Neural progenitor cell (in vitro differentiated cells): ENCODE measurements at places on chromosomes 16 and 17. TPM values are rescaled to one million over a fixed set of nuclear protein-coding genes. Genes with fewer than 3 reads are reported as not detected.

GRCh38 chr17:57916925-57917858 is 38.0 kb downstream of the CUEDC1 start:
- no peaks in the 10 kb centered on the region for H3K36me3 ChIP-seq
- peak overlapping the region; percentile 91 for H3K27ac ChIP-seq
- no peaks in the 10 kb centered on the region for H3K27me3 ChIP-seq
- no peak for DNase-seq

The UMOD gene
- total RNA-seq = not detected in 2 replicates

The MILR1 gene
- total RNA-seq = not detected in 2 replicates

DNA sequence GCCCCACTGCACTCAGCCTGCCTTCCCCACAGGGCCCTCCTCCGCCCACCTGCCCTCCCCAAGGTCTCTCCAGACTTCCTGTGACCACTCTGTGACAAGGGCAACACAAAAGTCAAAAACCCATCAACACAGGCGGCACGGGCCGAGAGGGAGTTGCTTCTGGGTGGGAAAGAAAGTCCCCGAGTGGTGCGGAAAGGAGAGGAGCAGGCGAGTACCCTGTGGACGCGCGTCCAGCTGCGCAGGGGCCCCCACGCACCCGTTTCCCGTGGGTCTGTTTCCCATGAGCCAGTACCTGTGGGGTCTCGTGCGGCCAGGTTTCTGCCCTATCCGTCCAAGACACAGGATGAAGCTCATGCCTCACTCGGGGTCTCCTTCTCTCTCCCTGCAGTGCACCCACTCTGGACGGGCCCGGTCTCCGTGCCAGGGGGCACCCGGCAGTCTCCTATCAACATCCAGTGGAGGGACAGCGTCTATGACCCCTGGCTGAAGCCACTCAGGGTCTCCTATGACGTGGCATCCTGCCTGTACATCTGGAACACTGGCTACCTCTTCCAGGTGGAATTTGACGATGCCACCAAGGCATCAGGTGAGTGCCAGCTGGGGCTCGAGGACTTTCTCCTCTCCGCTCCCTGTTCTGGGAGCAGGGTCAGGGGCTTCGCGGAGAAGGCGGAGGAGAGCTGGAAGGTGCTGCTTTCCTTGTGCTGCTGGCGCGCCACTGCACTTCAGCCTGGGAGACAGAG is 12.2 kb downstream of the CD2BP2 start:
- no peak overlapping the region for H3K4me3 ChIP-seq
- H3K36me3 ChIP-seq = no peaks in the 10 kb centered on the region
- no peaks in the 10 kb centered on the region for H3K4me1 ChIP-seq
- no peak overlapping the region for H3K27ac ChIP-seq

DNA sequence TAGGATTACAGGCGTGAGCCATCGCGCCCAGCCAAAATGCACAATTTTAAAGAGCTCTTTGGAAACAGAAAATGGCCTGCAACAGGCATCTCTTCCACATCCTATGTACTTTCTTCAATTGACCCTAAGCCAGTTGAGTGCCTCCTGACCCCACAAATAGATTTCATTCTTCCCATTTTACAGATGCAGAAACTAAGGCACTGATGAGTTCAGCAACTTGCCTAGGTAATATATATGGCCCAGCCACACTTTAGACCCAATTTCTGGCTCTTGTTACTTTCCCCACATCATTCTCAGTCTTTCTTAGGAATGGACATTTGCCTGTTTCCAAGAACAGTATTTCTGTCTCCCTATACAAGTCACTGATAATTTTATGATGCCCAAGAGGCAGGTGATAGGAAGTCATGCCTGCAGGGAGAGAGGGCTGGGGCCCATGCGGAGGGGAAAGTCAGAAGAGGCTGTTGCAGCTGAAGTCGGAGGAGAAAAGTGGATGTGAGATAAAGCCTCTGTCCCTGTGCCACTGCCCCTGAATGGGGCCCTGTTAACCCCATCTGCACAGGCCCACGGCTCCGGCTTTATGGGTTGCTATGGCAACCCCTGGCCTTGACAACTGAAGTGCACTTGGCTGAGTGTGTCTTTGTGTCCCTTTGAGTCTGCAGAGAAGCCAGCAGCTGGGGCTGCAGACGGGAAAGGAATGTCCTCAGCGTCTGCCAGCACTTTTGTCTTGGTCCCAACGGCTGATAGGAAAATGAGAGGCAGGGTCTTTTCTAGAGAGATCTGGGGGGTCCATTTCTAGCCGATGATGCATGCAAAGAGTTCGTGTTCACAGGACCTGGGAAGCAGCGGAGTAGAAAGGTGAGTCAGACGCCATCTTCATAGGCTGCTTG is 45.9 kb downstream of the ABAT start:
- no peaks in the 10 kb centered on the region for H3K36me3 ChIP-seq
- H3K27me3 ChIP-seq = no peaks in the 10 kb centered on the region
